ENCODE measurements at places on chromosomes 4 and X.

DNA sequence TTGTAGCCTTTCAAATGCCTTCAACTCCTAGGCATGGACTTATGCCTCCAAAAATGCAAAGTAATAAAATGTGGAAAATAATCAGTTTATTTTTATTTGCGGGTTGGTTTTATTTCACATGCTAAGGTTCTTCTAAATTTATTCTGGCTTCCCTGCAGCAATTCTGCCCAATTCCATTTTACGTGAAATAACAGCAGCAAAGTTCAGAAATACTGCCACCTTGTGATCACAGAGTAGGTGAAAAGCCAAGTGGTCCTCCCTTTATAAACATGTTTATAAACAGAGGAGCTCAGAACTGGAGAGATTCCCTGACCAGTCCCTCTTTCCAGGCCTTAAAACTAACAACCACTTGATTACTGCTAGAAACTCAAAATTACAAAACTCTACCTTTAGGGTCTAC lies 14.7 kb upstream of the DCHS2 start:
- H3K27ac ChIP-seq, result peak overlapping the region; percentile 73
- no peaks in the 10 kb centered on the region for H3K36me3 ChIP-seq
- no peaks in the 10 kb centered on the region for H3K27me3 ChIP-seq
- no peaks in the 10 kb centered on the region for H3K4me1 ChIP-seq

DNA sequence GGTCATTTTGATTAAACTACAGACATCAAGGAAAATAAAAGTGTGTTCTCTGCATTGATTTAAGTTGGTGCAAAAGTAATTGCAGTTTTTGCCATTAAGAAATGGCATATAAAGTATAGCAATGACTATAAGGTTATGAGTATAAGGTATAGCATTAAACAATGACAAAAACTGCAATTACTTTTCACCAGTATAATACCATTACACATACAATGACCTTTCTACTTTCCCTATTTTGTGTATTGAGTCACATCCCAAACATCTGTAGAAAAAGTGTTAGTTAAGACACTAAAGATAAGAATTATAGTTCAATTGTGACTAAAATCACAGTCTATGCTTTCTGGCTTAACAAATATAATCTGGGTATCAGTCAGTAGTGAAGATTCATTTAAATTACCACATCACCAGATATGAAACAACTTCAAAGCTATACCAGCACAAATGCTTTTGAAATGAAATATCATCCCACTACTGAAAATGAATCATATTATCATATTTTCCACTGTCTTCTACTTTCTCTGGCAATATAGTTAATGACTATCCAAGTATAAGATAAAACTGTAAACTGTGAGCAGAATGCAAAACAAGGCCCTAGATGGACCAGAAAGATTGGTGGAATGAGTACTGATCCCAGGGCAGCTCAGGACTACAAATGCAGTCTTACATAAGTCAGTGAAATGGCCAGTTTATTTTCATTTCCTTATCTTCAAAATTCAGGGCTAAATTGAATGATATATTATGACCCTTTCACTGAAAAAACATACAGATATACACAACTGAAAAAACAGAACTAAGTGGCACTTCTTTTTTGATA lies 241.1 kb downstream of the ANTXR2 start:
- no peak for DNase-seq
- H3K4me3 ChIP-seq, result no peak overlapping the region
- no peaks in the 10 kb centered on the region for H3K27me3 ChIP-seq
- H3K4me1 ChIP-seq, result no peaks in the 10 kb centered on the region
- H3K27ac ChIP-seq, result no peak overlapping the region

GRCh38 chrX:45348296-45348695 lies 147.6 kb upstream of the DIPK2B start:
- DNase-seq, result no peak
- no peaks in the 10 kb centered on the region for H3K27me3 ChIP-seq
- H3K4me3 ChIP-seq, result no peak overlapping the region
- H3K27ac ChIP-seq, result no peak overlapping the region

- no peaks in the 10 kb centered on the region for H3K4me1 ChIP-seq
- H3K27ac ChIP-seq, result no peak overlapping the region
- no peak for DNase-seq
- no peak overlapping the region for H3K4me3 ChIP-seq
- no peaks in the 10 kb centered on the region for H3K36me3 ChIP-seq
- H3K27me3 ChIP-seq, result no peaks in the 10 kb centered on the region
Observed at GRCh38 chrX:23694606-23695005, 27.3 kb downstream of the PRDX4 start.

- no peak overlapping the region for H3K4me3 ChIP-seq
- no peaks in the 10 kb centered on the region for H3K4me1 ChIP-seq
- no peak overlapping the region for H3K27ac ChIP-seq
- no peaks in the 10 kb centered on the region for H3K36me3 ChIP-seq
- no peak for DNase-seq
- H3K27me3 ChIP-seq, result no peaks in the 10 kb centered on the region
Observed at GRCh38 chrX:133699023-133699728, 283.9 kb upstream of the GPC4 start.

GRCh38 chr4:121380776-121381462 lies at the start of gene QRFPR:
TSS of gene QRFPR (minus strand) at chr4:121381018. CDS start at chr4:121380647, 371 bp downstream.
- no peak for DNase-seq
- H3K4me3 ChIP-seq, result peak within 1 kb of the TSS; percentile 35
- H3K27ac ChIP-seq, result no peak within 1 kb of the TSS
- H3K27me3 ChIP-seq, result peaks cover 65% of the 10 kb centered on the region
- H3K4me1 ChIP-seq, result peaks cover 2% of the 10 kb centered on the region

DNA sequence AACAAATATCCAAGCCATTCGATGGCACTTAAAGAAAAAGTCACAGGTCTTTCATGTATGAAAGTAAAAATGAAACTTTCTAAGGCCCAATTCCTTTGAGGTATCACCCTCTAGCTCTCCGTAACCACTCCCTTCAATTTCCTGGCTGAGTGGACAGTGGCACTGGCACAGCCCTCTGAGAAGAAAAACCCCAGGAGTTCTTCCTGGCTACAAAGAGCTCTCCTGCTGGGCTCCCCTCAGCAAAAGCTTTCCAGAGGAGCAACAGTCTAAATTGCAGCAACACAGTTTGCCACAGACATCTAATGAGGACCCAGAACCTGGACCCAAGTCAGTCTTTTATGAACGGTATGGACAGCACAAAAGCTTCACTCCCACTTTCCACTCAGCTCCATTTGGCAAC lies 71.8 kb downstream of the FUNDC1 start:
- H3K36me3 ChIP-seq, result no peaks in the 10 kb centered on the region
- no peak for DNase-seq
- H3K27me3 ChIP-seq, result no peaks in the 10 kb centered on the region
- H3K4me1 ChIP-seq, result no peaks in the 10 kb centered on the region
- H3K4me3 ChIP-seq, result no peak overlapping the region

DNA sequence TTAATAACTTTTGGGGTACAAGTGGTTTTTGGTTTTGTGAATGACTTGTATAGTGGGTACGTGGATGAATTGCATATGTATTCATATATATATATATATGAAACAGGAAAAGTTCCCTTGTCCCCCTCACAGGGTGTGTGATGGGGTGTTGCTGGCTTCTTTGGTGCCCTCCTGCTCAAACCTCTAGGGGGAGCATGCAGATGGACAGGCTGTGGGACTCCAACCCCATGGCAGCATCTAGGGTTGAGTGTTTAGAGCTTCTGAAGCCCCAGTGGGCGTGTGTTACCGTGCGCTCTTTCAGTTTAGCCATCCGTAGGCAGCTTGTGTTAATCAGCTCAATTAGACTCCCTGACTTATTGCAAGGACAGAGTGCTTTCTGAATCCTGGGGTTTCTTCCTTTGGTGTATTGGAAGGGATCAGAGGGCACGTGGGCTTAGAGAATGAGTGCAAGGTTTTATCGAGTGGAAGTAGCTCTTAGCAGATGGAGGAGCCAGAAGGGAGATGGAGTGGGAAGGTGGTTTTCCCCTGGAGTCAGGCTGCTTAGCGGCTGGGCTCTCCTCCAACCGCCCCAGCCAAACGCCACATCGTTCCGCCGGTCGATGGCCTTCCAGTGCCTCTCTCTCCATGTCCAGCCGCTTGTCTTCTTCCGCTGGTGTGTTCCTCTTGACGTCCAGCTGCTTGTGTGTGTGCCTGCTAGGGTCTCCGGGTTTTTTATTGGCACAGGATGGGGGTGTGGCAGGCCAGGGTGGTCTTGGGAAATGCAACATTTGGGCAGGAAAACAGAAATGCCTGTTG lies 674.4 kb upstream of the LCORL start:
- no peaks in the 10 kb centered on the region for H3K4me1 ChIP-seq
- H3K36me3 ChIP-seq, result no peaks in the 10 kb centered on the region
- H3K27ac ChIP-seq, result no peak overlapping the region
- H3K27me3 ChIP-seq, result no peaks in the 10 kb centered on the region
- no peak for DNase-seq
- H3K4me3 ChIP-seq, result no peak overlapping the region

GRCh38 chrX:123093792-123094191 lies 90.3 kb upstream of the GRIA3 start:
- H3K4me1 ChIP-seq, result no peaks in the 10 kb centered on the region
- H3K27me3 ChIP-seq, result no peaks in the 10 kb centered on the region
- DNase-seq, result no peak
- H3K4me3 ChIP-seq, result no peak overlapping the region
- H3K27ac ChIP-seq, result no peak overlapping the region

- H3K27me3 ChIP-seq, result no peaks in the 10 kb centered on the region
- peak overlapping the region; percentile 67 for H3K27ac ChIP-seq
- no peak for DNase-seq
- no peak overlapping the region for H3K4me3 ChIP-seq
- peaks cover 27% of the 10 kb centered on the region for H3K4me1 ChIP-seq
Observed at GRCh38 chr4:94827481-94828110, 69.8 kb downstream of the BMPR1B start.

DNA sequence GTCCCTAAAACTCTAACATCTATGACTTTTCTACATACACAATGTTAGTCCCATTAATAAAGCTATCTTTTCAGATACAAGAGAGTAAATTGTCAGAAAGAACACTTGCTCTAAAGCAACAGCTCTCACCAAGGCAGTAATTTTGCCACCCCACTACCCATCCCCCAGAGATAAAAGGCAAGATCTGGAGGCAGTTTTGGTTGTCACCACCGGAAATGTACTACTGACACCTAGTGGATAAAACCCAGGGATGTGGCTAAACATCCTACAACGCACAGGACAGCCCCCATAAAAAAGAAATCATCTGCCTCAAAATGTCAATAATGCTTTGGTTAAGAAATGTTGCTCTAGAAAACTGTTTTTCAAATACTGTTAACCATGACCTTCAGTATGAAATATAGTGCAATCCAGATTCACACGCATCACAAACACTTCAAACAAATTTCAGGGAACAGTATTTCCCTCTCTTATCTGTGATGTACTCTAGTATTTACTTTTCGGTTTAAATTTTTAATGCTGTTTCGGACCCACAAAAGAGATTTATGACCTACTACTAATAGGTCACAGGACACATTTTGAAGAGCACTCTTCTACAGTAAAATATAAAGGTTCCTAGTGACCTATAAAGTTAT lies 5.1 kb downstream of the FBXL5 start:
- no peaks in the 10 kb centered on the region for H3K36me3 ChIP-seq
- peaks cover 47% of the 10 kb centered on the region for H3K4me1 ChIP-seq
- peak overlapping the region; percentile 25 for H3K27ac ChIP-seq
- DNase-seq, result no peak
